ENCODE measurements at places on chromosomes 12 and 14.

- DNase-seq = no peak
These were observed 479.9 kb upstream of the NOVA1 start for GRCh38 chr14:27077710-27078109.

DNA sequence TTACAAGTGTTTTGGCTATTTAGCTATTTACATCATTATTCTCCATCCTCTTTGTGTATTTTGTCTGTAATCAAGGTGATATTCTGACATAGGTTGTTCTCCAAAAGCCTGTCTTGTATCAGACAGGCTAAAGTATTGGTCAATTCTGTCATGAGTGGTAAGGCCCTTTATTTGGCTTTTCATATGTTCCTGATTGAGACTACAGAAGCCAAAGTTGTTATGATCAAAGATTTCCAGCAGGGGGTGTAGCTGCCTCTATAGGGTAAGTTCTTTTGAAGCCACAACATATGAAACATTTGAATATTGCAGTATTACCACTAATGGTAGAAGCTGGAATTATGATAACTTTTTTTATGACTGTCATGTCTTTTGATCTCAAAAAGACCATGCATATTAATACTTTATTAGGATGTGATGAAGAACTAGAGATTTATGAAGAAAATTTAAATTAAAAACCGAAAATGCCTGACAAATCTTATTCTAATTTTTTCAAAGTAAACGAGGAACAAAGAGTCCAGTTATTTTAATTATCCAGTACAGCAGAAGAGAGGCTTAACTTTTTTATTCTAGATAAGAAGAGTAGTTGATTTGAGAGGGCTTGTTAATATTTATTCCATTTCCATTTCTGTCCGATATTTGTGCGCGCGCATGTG is 3.4 kb upstream of the ARHGAP5 start:
- DNase-seq = peak; percentile 55

GRCh38 chr12:82366197-82366596 is 7.9 kb downstream of the METTL25 start:
- DNase-seq = no peak

DNA sequence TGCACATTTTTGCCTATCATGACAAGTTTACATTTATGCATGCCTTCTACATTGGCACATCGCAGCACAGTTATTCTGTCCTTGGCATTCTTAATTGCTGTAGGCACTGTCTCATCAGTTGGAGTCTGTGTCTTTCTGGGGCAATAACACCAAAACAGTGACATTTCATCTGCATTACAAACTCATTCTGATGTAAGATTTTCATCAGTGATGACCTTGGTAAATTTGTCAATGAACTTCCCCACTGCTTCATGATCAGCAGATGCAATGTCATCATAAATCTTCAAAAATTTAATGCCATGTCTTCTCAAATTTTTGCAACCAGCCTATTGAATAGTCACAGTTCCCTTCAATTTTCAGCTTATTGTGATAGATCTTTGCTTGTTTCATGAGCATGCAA is 85.5 kb downstream of the CAPZA3 start:
- DNase-seq = no peak

- no peak for DNase-seq
These were observed 153.7 kb upstream of the ALG10B start for GRCh38 chr12:38162708-38163441.
